Activated T-helper 2 cell treated with anti-CD3 and anti-CD28 coated beads, Interferon-gamma antibody, Interleukin-2, Interleukin-4, amounts not matched to agents 10 μg/mL and 5 μg/mL and 100 μg/mL, durations not matched to agents 14 hours and 24 hours and 36 hours (primary cell): ENCODE measurements at places on chromosomes 1 and 21.

- DNase-seq, result no peak
Observed at GRCh38 chr1:245225322-245226202, 70.8 kb downstream of the KIF26B start.

- DNase-seq, result no peak
Observed at GRCh38 chr1:18922319-18922726, 20.0 kb upstream of the ALDH4A1 start.

DNA sequence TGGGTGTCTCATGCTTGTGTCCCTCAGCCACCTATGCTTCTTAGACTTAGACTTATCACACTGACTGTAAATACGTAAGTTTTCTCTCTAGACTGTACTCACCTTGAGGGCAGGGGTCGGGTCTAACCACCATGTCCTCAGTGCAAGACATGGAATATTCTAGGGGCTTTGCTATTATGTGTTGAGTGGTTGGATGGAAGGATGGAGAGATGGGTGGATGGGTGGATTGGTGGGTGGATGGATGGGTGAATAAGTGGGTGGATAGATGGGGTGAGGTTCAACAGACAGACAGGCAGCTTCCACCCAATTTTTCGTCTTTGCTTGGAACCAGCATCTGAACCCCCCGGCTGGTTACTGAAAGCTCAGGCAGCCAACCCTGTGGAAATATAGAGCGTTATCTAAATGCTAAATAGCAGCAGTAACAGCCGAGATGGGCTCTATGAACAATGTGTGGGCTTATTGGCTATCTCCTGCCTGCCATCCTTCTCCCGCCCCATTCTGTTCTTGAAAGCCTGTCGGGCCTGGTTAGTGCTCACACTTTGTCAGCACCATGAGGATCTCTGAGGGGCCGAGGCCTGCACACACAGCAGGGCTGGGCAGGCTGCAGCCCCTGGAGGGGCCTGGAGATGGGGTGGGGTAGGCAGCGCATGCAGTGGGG is 130.7 kb downstream of the ACTL8 start:
- DNase-seq, result no peak

DNA sequence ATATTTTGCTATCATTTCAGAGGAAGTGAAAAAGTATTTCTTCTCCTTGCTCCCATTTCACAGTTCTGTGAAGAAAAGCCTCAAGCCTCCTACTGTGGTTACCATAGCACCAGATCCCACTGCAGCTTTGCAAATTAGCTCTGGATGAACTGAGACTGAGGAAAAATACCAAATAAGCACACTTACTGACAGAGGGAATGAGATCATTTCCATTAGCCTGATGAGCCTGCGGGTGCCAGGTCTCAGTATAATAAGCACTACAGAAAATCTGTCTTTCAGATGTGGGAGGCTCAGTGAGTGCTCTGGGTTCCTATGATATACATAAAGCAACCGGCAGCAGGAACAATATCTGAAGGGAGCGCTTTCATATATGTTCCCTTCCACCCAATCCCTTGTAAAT is 21.4 kb downstream of the XKR8 start:
- no peak for DNase-seq

DNA sequence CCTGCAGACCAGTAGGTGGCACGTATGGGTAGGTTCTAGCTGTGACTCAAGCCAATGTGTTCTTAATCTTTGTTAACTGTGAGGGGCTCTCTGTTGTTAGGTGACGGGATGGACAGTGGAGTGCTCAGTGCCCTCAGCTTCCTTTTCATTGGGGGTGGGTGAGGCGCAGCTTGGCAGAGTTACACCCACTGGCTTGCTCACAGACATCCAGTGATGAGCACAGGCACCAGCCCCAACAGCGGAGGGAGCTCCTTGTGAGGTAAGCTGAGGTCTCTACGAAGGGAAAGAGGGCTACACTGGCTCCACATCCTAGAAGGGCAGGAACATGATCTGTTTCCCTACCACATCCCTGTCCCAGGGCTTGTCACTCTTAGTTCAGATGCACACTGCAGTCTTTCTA is 871.3 kb downstream of the LRRIQ3 start:
- DNase-seq, result no peak

DNA sequence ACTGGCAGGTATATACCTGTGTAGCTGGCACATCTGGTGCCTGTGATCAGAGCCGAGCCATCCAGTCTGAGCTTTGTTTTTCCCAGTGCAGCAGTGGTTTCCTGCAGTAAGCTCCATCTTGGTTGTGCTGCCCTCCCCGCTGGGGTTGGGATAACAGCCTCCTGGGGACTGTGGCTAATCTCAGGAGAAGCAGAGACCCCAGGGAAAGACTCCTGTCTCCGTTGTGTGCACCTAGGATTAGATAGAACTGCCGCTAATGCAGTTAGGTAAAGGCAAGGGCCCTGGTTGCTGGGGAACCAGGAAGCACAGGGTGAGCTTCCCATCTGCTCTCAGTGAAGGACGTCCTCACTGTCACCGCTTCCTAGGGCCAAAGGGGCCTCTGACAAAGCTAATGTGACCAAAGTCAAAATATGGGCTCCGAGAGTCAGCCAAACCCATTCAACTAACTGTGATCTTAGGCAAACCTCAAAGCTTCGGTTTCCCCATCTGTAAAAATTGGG is 20.0 kb downstream of the ROR1 start:
- no peak for DNase-seq

- no peak for DNase-seq
Observed at GRCh38 chr1:211710566-211711314, 35.3 kb upstream of the NEK2 start.
